LHCN-M2 (cell line): ENCODE measurements at places on chromosomes 1 and 21.

DNA sequence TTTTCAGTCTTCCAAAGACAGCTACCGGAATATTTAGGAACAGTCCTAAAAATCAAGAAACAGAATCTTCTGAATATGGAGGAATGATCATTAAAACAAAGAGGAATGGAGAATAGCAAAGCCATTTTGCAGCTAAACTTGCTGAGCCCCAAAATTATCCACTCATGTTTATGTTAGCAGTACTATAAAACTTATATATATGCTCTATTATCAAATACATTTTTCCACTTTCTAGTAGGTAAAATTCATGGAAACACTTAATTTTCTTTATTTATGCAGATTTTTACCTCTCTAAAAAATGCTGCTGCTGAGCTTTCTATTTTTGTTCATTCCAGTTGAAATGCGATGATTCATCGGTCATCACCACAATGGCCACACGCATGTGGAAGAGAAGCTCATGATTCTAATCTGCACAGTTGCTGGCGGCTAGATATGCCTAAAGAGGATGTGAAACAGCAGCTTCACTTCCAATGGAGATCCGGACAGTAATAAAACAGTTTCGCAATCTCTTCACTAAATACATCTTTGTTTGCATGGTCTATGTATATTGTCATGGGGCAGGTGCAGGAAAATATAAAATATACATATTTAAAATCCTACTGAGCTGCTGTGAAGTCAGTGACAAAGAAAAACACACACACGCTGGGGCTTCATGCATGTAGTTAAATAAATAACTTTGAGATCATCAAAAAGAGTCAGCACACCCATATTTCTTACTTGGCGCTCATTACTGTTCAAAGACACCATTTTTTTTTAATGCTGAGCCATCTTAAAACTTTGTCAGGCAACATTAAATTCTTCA, 292.2 kb downstream of the SMYD3 start:
- peak; percentile 95 for DNase-seq

GRCh38 chr21:17492415-17493168, 20.3 kb upstream of the CXADR start:
- DNase-seq, result no peak

DNA sequence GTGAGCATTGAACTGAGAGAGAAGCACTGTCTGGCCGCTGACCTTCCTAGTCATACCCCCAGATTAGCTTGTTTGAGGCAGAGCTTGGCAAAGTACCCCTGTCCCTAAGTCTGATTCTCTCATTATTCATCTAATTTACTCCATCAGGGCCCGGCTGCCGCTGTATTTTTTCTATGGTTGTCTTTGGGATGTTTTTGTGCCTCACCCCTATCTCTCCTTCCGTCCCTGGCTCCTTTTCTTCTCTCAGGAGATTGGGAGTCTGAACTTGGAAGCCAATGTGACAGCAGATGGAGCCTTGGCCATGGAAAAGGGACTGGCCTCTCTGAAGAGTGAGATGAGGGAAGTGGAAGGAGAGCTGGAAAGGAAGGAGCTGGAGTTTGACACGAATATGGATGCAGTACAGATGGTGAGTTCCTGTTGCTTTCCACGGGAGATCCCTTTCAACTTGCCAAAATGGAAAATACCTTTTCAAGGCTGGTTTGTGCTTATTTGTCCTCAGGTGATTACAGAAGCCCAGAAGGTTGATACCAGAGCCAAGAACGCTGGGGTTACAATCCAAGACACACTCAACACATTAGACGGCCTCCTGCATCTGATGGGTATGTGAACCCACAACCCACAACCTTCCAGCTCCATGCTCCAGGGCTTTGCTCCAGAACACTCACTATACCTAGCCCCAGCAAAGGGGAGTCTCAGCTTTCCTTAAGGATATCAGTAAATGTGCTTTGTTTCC, 53.9 kb downstream of the LAMC2 start:
- no peak for DNase-seq

- DNase-seq, result no peak
Observed at GRCh38 chr1:88247666-88248065, 436.4 kb upstream of the PKN2 start.

DNA sequence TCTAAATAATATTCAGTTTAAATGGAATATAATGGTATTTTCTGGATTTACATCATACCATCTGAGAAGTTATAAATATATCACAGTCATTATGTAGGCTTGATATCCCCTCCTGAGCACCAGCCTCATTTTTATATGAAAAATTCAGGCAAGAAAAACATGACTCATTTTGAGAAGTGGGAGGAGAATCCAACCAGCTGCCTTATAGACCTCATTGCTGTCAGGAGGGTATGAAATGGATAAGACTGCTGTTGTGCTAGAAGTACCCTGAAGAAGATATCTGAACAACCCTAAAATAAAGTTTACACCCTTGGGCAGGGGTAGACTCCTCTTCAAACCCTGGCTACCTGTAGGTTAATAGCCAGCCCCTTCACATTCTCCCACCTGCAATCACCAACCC, 8.8 kb downstream of the GIPC2 start:
- DNase-seq, result peak; percentile 83

DNA sequence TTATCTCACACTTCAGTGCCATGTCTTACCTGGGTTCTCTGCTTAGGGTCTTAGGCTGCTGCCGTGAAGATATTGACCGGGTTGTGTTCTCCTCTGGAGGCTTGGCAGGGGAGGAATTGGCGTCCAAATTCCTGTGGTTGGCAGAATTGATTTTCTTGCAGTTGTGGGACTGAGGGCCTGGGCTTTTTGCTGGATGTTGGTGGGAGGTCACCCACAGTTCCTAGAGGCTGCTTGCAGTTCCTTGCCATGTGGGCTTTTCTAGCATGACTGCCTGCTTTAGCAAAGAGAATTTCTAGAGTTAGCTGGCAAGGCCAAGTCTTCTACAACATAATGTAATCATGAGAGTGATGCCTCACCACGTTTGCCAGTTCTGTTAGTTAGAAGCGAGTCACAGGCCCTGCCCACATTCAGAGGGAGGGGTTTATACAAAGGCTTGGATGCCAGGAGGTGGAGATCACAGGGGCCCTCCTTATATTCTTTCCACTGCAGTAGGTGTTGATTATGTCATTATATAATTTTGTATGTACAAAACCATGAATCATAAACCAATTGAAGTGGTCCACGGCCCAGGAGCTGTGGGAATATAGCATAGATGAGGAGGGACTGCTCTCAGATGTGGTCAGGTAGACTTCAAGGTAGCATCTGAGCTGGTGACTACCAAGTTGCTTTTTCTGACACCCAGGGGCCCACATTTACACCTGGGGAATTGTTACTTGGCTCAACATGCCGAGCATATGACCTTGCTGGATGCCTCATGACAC, 6.6 kb downstream of the UBL4B start:
- peak; percentile 25 for DNase-seq

GRCh38 chr1:34361121-34361520, 184.4 kb downstream of the C1orf94 start:
- no peak for DNase-seq

DNA sequence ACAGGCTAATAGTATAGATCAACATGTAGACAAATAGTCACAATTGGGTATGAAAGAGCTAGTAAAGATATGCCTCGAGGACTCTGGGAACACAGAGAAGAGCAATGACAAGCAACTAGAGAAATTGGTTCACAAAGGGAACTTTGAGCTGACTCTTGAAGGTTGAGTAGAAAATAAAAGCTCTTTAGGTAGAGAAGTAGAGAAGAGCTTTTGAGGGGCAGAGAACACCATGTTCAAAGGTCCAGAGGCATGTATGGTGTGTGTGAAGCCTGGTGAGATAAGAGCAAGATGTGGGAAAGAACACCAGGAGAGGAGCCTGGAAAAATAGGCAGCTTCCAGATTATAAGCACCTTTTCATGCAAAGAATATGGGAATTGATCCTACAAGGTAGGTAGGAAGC, 109.7 kb upstream of the MAGI3 start:
- DNase-seq, result no peak

- DNase-seq, result no peak
Observed at GRCh38 chr21:28826021-28826420, 166.7 kb downstream of the LTN1 start.

DNA sequence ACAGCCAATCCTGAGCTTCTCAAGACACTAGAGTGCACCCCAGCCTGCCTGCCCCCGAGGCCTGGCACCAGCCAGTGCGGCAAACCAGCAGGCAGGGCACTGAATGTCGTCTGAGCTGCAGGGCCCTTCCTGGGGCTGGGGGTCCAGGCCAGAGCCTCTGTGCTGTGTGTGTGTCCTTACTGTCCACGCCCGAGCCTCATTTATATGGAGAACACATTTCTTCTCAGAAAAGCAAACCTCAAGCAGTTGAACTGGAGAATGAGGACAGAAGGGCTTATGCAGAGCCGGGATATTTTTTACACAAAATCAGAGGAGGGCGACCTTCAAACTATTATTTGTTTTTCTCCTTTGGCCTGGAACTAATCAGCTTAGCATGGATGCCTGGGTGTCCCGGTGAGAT, 52.7 kb downstream of the POFUT2 start:
- no peak for DNase-seq

- DNase-seq, result no peak
Observed at GRCh38 chr1:41387667-41388091, 26.4 kb downstream of the FOXO6 start.

GRCh38 chr1:87999852-88000251, 671.2 kb downstream of the LMO4 start:
- no peak for DNase-seq

DNA sequence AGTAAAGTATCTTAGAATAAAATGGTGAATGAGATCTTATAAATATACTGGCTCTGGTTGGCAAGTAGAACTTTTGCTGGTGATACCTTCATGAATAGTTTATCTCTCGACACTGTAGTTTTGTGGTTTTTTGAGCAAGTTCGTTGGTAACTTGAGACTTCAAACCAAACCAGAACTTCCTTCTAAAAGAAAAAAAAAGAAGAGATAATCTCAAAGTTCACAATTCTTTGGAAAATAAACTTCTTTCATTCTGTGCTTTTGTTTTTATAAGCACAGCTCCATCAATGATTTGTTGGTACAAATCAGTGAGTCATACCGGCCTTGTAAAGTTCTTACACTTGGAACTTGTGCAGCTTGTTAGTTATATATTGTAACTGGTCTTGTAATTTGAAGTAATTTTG, 2.3 kb downstream of the HIPK1 start:
- DNase-seq, result peak; percentile 67

DNA sequence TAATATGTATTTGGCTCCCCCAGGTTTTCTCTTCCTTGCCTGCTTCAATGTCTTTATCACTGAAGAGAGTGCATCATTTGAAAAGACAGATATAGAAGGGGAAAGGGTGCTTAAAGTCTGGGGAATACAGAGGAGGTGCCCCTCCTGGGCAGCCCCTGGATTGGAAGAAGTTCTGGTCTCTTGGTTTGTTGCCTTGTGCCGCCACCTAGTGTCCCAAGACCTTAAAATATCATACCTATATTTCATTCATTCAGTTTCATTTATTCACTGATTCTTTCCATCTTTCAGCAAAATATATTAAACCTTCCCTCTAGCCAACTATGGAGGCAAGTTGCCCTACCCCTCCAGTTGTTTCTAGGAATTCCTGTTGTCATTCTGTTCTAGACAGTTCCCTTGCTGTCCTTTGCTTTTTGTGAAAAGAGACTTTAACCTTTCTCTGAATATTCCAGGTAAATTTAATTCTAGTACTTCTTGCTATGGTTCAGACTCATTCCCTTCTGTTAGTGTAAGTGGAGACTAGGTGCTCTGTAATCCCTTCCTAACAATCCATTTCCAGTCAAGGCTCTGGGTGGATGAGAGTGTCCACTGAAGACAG, 56.1 kb downstream of the MEF2D start:
- DNase-seq, result no peak
